ENCODE measurements at places on chromosomes 3 and 15. TPM values are rescaled to one million over a fixed set of nuclear protein-coding genes. Genes with fewer than 3 reads are reported as not detected.

UROC1 gene
- total RNA-seq = not detected

GOLGA8S gene
- total RNA-seq = under 0.01 TPM

CAMP gene
- total RNA-seq = not detected

SPSB4 gene
- 0.39 TPM for total RNA-seq

RBSN gene
- total RNA-seq = 25.1 TPM

ALG1L2 gene
- total RNA-seq = 0.65 TPM

PP2D1 gene
- total RNA-seq = not detected

ALDH1L1 gene
- 0.39 TPM for total RNA-seq

PPP2R3A gene
- 63.3 TPM for total RNA-seq

SHISA5 gene
- total RNA-seq = 93.0 TPM

SEMA5B gene
- total RNA-seq = not detected

ARIH2 gene
- 54.8 TPM for total RNA-seq

CLDN11 gene
- 2.4 TPM for total RNA-seq

GOLGA8J gene
- total RNA-seq = not detected

CPNE9 gene
- not detected for total RNA-seq

OR5K2 gene
- not detected for total RNA-seq

Measured in placental epithelial cell (primary cell).